ENCODE measurements at places on chromosomes 16 and 17.

GRCh38 chr16:89473136-89473712 lies 17.1 kb downstream of the ANKRD11 start:
- DNase-seq, result no peak

GRCh38 chr16:49530427-49530970 lies 156.9 kb downstream of the C16orf78 start:
- DNase-seq, result no peak

DNA sequence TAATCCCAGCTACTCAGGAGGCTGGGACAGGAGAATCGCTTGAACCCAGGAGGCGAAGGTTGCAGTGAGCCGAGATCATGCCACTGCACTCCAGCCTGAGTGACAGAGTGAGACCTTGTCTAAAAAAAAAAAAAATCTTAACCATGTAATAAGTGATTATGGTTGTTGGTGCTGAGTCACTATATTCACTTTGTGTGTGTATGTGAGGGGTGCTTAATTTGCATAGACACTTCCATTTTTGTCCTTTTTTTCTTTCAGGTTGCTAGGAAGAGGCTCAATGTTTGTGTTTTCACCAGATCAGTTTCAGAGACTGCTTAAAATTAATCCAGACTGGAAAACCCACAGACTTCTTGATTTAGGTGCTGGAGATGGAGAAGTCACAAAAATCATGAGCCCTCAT lies 18.2 kb downstream of the METTL9 start:
- no peak for DNase-seq

DNA sequence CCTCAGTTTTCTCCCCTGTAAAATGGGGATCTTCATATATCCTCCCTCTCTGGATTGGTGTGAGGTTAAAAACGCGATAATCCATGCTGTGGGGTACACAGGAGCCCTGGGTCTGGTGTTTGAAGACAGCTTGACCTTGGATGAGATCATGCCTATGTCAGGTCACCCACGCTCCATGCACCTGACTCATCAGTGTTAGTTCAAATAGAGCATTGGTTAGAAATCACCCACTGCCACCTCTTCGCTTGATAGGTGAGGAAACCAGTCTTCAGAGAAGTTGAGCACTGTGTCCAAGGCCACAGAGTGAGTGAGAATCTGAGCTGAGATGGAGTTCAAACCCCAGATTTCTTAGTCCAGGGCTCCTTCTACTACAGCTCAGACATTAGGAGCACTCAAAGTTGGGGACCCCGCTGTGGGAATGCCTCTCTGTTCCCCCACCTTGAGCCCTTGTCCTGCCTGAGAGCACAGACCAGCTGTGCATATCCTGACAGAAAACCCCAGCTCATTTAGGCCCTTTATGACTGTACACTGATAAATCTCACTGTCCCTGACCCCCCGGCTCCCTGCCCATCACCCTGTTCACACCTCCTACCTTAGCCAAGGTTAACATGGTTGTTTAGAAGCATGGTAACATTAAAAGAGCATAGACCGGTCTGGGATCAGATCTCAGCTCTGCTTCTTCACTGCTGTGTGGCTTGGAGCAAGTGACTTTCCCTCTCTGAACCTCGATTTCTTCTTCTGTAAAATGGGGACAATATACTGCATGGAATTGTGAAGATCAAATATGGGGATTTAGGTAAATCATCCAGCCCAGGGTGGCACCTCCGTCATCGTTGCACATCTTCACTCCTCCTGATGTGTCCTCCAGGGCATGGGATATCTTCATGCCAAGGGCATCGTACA lies 22.4 kb upstream of the LGALS9 start:
- no peak for DNase-seq

GRCh38 chr16:12758031-12758669 lies 45.5 kb downstream of the CPPED1 start:
- DNase-seq, result no peak

GRCh38 chr16:73287859-73288405 lies 240.0 kb upstream of the ZFHX3 start:
- DNase-seq, result no peak

DNA sequence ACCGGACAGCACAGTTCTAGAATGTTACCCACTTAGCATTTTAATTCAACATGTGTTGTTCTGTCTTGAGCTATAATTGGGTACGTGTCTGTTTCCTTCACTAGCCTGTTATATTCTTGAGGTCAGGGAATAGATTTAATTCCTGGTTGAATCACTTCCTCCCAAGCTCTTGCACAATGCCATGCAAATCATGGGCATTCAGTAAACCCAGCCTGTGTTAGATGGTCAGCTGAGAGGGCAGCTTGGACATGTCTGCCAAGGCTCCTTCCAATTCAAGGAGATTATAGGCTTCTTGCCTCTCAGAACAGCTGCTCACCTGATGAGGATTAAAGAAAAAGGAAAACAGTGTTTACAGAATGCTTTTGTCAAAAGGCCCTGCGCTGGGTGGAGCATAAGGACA lies 12.6 kb downstream of the C1QTNF1 start:
- peak; percentile 72 for DNase-seq

DNA sequence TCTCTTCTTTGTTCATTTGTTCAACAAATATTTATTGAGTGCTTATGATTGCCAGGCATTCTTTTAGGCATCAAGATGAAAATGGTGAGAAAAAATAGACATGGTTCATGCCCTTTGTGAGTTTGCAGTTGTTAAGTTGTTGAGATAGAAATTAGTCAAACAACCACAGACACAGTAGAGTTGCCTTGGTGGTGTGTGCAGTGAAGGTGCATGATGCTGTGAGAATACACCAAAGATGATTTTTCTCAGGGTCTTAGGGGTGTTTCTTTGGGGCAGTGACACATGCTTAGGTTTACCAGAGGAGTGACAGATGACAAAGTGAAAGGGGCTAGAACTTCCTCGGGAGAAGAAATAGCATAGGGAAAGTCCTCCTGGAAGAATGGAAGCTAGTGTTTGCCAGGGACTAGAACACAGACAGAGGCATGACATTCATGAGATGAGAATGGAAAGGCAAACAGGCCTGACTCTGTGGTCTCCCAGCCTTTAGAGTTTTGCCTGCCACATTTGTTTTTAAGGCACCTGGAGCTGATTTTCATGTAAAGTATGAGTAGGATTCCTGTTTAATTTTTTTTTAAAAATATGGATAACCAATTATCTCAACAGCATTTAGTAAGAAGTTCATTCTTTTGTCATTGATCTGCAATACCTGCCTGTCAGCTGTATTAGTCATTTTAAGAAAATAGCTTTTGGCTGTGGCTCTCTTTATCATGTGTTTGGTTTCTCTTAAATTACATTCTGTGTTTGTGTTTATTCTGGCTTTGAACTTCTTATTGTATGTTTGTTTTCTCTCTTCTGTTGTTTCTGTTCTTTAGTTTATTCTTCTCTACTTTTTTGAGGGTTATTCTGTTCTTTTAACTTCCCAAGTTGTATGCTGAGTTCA lies 36.6 kb downstream of the CYLD start:
- no peak for DNase-seq

DNA sequence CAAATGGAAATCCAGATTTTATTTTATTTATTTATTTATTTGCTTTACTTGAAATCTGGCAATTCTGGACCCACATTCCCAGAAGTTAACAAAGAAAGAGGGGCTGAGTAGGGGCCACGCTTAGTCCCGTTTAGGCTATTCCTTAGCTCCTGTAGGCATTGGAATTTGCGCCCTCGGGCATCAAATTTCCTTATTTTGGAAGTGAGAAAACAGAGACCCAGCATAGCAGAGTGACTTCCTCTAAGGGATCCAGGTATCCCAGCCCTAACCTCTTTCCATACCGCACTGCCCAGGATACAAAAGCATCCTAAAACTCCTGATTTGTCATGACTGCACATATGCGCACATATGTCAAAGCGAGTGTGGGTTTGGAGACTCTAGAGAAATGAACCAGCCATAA lies 19.0 kb upstream of the SMG1 start:
- no peak for DNase-seq

- no peak for DNase-seq
Observed at GRCh38 chr17:4162775-4163466, 19.9 kb downstream of the CYB5D2 start.

DNA sequence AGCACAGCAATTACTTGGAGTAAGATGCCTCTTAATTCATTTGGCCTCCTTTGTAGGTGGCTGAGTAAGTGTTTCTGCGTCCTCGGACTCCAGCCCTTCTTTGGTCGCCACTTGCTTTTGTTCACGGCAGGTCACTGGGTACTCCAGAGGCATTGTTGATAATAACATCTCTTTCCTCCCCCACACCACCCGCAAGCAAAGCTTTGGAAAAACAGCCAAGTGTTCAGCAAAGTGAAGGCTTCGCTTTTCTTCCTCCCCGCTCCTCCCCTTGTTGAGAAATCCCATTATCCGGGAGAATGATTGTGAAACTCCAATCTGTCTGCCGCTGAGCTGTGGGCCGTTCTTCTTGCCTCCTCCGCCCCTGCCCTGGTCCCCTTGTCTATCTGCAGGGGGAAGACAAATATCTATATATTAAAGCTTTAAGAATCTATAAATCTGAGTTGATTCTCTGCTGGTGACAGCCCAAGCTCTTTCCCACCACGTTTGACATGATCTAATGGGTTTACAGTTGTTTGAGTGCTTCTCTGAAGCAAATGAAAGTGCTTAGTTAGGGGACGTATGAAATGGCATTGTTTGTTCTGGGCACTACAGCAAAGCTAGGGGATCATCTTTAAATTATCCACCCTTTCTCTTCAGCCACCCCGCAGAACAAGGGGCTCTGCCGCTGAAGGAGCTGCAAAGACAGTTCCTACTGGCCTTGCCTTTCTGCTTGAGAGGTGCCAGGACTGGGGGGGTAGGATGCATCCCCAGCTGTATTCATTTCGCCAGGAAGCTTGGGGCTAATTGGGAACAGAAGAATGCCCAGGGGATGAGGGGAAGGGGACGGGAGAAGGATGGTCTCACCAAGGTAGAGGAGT lies 167.1 kb downstream of the CCDC182 start:
- no peak for DNase-seq

- peak; percentile 94 for DNase-seq
Observed at GRCh38 chr17:69175625-69176456, 34.1 kb upstream of the ABCA6 start.

DNA sequence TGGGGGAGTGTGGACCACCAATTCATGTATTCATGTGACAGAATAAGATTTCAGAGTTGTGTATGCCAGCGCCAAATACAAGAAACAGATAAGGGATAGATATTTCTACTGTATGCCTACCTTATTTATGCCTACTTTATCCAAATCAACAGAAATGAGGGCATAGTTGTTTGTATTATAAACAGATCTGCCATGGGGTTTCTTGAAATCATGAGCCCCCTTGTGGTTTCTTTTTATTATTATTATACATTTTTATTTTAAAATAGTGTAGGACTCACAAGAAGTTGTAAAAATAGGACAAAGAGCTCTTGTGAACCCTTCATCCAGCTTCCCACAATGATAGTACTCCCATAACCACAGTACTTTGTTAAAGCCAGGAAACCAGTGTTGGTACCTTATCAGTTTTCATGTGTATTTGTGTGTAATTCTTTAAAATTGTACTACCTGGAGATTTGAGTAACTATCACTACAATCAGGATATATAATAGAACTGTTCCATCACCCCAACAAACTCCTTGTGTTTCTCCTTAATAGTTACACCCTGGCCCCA lies 229.4 kb downstream of the CCDC182 start:
- no peak for DNase-seq

DNA sequence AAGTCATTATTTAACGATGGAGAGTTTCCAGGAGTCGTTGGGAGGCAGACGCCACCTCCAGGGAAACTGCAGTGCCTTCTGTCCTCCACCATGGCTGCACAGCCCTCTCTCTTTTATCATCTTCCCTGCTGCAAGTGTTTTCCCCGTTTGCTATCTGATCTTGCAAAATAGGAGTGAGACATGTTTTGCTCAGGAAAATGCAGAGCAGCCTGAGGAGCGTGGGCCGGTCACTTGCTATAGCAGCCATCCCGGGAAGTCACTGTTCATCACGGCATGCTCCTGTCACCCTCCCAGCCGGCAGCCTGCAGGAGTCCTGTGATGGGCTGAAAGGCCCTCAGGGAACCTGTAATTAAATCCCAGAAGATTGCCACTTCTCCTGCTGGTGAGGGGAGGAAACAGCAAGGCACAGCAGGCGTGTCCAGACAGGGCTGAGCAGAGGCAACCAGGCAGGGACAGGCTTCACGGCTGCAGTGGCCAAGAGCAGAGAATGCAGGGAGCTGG lies 143.1 kb downstream of the GSG1L start:
- no peak for DNase-seq

GRCh38 chr16:50195756-50196155 lies 42.6 kb downstream of the TENT4B start:
- peak; percentile 42 for DNase-seq

- peak; percentile 96 for DNase-seq
Observed at GRCh38 chr17:50196826-50197225, 4.6 kb downstream of the COL1A1 start.

DNA sequence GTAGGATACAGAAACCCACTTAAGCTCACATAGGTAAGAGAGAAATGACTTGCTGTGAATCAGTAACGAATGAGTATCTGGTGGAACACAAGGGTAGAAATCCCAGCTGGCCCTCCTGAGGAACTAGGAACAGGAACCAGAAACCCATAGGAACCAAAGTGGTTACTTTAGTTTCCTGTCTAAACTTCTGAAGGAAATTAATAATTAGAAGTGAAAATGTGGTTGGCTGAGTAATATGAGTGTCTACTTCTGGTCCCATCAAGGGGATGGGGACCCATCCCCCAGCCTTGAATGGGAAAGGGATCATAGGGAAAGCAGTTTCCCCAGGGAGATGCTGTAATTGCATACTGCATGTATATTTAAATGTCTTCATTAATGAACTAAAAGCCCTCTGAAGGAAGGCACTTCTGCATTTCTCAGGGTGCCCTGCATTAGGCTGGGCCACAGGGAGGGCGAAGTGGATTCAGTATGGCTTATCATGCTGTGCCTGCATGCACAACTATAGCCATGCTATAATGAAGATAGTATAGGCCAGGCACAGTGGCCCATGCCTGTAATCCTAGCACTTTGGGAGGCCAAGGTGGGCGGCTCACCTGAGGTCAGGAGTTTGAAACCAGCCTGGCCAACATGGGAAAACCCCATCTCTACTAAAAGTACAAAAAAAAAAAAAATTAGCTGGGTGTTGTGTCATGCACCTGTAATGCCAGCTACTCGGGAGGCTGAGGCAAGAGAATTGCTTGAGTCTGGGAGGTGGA lies 45.6 kb downstream of the CYB5B start:
- DNase-seq, result no peak

DNA sequence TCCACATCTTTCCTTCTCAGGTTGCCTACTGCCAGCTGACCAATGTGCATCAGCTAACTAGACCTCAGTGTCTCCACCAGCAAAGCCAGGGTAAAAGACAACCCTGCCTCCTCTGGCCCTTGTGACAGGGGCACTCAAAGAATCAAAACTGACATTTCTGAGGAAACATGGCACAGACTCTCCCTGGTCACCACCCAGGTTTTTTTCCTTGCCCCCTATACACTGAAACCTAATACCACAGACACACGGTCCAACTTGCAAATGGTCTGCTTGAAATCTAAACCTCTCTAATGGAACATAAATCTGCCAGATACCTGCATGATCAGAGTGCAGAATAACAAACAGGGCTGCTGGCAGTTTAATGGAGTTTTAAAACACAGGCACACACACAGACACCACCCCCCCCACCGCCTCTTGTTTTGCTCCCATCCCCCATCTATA lies 19.5 kb upstream of the CORO6 start:
- DNase-seq, result no peak

GRCh38 chr17:40666331-40666730 lies 1.4 kb upstream of the KRT222 start:
- DNase-seq, result no peak
